Stimulated activated CD8-positive, alpha-beta memory T cell treated with anti-CD3 and anti-CD28 coated beads, Interleukin-7, amount 100 ng/mL, for 24 hours (primary cell): ENCODE measurements at places on chromosomes 12 and 14.

- DNase-seq, result no peak
These were observed 206.5 kb downstream of the BCAT1 start for GRCh38 chr12:24742378-24742777.

GRCh38 chr12:82314406-82314892, 43.7 kb downstream of the CCDC59 start:
- DNase-seq, result no peak

DNA sequence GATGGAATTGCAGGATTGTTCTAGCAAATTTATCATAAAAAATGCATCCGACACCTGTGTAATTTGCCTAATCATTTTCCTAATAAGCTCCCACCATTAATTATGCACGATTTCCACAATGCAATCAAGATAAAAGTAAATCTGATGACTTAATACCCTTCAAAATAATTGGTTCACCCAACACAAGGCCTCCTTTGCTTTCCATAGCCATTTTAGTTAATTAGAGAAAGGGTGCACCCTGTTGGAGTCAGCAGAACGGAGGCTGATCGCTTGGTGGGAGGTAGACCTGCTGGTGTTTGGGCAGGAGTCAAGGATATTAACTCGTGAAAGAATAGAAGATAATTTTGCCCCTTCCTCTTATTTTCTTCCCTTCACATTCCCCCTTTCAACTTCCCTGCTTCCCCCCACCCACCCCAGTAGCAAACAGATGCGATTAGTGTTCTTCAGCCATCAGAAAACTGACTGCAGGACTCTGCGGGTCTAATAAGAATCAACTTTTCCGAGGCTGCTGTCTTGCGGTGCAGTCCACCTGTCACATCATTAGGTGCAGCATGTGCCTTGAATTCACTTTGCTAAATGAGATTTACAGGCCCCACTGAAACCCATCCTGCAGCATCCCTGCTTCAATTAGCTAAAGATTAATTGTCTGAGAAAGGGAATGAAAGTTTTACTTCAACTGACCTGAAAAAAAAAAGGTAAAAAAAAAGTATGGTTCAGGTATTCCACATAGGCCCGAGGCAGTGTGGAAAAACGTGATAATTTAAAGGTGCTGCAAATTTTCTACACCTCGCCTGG, 553.7 kb upstream of the LMO3 start:
- no peak for DNase-seq

- DNase-seq, result no peak
These were observed 433.8 kb upstream of the MIS18BP1 start for GRCh38 chr14:45686771-45687170.

DNA sequence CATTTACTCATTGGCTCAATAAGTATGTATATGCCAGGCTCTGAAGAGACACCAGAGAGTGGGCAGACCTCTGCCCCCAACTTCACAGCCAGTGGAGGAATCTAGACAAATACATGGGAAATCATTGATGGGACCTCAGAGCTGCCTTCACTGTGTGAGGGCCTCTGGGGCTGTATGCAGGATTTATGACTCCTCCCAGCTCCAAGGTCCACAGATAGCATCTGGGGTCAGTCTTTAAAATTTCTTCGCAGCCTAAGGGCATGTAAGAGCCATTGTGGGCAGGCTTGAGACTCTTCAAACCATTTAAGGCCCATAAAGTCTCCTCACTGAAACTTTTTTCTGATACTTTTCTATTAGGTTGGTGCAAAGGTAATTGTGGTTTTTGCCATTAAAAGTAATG, 125.5 kb downstream of the SPTSSA start:
- DNase-seq, result no peak

GRCh38 chr14:55626131-55626530, 46.1 kb downstream of the KTN1 start:
- no peak for DNase-seq

DNA sequence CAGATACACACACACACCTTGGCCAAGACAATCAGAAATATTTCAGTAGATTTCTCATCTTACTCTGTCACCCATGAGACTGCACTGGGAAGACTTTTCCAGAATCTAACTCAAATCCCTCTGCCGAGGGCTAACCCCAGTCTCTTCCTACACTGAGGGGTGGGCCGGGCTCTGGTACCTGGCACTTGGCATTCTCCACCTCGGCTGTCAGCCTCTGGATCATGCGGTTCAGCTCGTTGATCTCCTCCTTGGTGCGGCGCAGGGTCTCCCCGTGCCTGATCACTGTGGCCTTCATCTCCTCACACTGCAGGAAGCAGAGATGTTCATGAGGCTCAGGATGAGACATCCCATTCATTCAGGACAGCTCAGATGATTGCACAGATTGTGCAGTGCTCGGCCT, 4.9 kb downstream of the KRT83 start:
- DNase-seq, result no peak

GRCh38 chr12:112812600-112813406, 21.3 kb downstream of the RPH3A start:
- no peak for DNase-seq

DNA sequence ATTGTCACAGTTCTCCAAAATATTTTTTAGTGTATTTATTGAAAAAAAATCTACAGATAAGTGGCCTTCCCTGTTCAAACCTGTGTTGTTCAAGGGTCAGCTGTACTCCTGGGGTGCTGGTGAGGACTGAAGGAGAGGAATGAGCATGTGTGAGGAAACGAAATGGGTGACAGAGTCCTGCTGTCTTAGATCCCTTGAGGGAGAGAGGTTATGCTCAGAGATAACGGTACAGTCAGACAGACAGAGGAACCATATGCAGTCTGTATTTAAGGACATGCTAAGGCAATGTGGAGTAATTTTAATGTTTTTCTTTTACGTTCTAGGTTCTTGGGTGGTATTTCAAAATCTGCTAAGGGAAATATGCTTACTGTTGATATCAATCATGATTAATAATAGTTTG, 352.9 kb upstream of the RGS6 start:
- no peak for DNase-seq

DNA sequence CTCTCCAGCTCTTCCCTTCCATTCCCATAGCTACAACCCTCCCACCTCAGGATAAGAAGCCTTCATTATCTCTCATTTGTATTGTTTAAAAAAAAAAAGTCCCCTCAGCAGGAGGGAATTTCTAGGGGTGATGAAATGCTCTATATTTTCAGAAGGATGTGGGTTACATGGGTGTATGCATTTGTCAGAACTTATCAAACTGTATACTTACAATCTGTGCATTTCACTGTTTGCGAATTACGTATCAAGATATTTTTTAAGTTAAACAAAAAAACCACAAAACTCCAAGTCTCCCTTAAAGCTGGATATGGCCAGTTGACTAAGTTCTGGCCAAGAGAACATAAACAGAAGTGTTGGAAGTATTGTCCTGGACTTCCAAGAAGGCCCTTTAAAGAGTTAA, 2.0 kb upstream of the FKBP11 start:
- no peak for DNase-seq

DNA sequence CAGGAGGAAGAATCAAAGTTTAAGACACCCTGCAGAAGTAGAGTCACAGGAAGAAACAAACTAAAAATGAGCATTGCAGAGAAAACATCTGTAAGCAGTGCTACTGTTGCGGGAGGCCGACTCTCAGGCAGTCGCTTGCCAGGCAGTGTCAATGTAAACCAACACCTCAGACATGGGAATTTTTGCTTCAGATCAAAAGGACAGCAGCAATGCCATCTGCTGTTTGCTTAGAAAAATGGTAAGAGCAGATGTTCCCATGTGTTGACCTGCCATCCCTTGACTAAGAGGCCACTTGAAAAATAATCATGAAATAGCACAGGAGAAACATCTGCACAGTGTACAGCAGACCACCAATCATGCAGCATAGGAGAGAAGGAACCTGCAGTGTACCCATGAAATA, 196.6 kb downstream of the SLC25A21 start:
- DNase-seq, result no peak

- DNase-seq, result no peak
These were observed 19.4 kb downstream of the LDHB start for GRCh38 chr12:21638054-21638891.
